Cerebellar nuclear complex (tissue), 1 donor: ENCODE measurements at places on chromosomes 12 and 14.

DNA sequence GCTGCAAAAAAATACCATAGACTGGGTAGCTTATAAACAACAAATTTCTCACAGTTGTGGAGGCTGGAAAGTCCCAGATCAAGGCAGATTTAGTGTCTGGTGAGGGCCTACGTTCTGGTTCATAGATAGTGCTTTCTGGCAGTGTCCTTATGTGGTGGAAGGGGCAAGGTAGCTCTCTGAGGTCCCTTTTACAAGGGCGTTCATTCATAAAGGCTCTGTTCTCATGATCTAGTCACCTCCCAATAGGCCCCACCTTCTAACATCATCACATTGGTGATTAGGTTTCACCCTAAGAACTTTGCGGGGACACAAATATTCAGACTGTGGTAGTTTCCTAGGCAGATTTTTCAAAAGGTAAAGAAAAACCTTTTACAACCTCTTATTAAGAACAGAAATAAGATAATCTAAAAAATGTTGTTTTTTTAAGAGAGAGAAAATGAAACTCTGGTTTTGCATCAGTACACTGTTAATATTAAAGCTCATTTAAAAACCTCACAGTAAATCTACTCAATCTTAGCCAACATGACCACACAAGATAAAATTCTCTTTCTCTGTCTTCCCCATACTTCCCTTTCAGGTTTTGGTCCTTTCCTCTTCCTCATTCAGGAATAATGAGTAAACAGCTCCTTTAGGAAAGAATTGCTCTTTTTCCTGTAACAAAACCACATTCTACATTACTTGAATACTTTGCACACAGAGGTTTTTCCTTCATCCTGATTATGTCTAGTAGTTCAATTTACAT lies 117.5 kb downstream of the UNC79 start:
- DNase-seq, result no peak

- DNase-seq, result no peak
Measured at GRCh38 chr14:69667938-69668335, 56.5 kb downstream of the SUSD6 start.

DNA sequence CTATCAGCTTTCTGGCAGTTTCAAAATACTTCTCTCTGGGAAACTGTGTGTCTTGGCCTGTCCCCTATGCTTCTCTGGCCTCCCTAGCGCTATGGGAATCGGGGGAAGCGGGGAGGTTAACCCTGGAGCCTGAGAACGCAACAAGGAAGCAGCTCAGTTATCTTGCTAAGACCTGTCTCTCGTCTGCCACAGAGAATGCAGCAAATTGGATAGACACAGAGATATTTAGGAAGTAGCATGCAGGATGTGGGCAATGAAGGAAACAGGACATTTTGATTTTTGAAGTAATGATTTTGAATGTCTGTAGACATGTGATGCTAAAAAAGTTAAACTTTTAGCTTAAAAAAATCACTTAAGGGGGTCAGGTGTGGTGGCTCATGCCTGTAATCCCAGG lies 6.6 kb upstream of the CALCOCO1 start:
- DNase-seq, result no peak

DNA sequence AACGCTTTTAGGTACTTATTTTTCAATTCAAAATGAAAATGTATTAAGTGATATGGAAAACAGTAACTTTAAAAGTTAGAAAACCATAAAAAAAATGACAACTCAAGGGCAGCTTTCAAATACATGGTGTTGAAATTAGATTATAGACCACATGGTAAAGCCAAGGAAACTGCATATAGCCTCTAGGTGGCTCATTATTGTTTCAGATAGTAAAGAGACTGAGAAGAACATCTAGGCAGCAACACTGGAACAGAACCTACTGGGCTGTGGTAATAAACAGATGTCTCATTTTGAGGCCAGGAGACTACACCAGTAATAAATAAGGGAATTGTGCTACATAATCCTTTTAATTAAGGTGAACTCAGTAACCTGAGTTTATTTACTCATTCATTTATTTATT lies 13.0 kb downstream of the FBXO33 start:
- DNase-seq, result no peak

DNA sequence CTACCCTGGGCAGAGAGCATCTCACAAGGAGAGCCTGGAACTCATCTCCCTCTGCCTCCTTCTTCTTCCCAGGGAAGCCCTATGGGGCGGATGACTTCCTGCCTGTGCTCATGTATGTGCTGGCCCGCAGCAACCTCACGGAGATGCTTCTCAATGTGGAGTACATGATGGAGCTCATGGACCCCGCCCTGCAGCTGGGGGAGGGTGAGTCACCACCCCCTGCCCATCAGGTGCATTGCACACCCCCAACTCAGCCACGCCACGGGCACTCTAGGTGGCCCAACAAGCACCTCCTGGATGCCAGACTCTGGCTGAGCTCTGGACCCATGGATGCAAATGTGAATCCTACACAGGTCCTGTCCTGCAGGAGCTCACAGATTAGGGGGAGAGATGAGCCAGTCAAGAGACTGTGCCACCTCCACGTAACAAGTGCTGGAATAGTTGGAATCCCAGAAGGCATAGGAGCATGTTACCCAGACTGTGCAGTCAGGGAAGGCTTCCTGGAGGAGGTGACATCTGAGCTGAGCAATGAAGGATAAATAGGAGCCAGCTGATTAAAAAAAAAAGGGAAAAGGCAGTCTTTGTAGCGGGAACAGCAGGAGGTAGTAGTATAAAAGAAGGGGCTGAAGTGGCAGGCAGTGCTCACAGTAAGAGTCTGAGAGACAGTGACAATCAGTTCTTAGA lies 71.9 kb downstream of the LGMN start:
- DNase-seq, result no peak

DNA sequence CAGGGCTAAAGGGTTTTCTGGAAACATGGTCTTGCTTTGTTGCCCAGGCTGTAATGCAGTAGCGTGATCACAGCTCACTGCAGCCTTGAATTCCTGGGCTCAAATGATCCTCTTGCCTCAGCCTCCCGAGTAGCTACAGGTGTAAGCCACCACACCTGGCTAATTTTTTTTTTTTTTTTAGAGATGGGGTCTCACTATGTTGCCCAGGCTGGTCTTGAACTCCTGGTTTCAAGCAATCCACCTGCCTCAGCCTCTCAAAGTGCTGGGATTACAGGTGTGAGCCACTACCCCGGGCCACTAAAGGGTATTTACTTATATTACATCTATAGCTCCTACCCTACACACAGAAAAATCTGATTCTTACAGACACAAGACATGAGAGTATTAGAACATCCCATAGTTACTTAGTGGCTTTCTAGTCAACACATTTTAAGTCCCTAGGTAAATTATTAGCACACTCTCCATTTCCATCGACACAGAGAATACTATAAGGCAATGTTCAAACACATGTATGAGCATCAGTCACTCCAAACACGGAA lies 6.2 kb upstream of the DCAF11 start:
- DNase-seq, result no peak

GRCh38 chr12:87815771-87816585 lies 213.2 kb downstream of the C12orf50 start:
- DNase-seq, result no peak

- no peak for DNase-seq
Measured at GRCh38 chr12:52202361-52203078, 10.7 kb upstream of the KRT80 start.

DNA sequence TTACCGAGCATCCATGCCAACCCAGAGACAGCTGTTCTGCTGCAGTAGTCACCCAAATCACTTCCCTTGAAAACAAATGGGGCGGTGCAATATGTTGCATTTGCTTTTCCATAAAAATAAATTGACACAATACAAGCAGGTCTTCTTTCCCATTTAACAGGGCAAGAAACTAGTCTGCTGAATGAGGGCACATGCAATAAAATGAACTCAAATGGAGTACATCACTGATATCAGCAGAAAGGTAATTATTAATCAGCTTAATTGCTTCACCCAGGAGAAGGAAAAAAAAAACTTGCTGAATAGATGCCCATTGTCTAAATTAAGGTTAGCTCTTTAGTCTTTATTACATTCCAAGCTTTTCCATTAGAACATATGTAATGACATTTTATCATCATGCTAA lies 175.1 kb upstream of the GZMB start:
- no peak for DNase-seq

DNA sequence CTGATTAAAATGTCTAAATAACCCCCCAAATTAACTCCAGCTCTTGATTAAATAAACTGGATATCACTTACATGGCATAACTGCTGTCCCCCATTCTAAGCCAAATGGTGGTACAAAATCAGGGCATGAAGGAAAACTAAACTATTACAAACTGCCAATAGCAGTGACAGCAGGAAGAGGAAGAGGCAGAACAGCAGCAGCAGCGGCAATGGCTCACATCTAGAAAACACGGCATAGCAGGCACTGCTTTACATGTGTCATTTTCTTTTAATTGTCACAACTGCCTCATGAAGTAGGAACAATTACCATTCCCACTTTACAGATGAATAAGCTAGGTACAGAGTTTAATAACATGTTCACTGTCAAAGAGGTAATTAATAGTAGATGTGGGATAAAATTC lies 92.0 kb downstream of the EPS8 start:
- no peak for DNase-seq

DNA sequence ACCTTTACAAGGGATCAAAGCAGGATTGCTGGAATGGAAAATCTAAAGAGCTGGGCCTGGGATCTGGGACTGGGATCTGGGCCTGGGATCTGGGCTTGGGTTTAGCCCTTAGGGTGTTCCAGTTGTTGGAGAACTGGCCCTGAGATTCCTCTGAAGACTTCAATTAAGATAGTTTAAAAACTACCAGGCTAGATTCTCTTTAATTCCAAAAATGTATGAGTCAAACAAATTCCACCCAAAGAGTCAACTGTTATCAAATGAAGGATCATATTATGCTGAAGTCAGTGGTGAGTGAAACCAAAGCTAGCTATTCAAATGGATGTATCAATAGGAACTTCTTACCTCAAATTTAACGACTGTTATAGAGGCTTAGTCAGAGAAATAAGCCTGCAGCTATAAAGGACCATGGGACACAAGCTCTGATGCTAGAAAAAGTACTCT lies 40.5 kb downstream of the LIMA1 start:
- DNase-seq, result no peak

- peak; percentile 77 for DNase-seq
Measured at GRCh38 chr12:123064885-123065619, 84.6 kb downstream of the ARL6IP4 start.

DNA sequence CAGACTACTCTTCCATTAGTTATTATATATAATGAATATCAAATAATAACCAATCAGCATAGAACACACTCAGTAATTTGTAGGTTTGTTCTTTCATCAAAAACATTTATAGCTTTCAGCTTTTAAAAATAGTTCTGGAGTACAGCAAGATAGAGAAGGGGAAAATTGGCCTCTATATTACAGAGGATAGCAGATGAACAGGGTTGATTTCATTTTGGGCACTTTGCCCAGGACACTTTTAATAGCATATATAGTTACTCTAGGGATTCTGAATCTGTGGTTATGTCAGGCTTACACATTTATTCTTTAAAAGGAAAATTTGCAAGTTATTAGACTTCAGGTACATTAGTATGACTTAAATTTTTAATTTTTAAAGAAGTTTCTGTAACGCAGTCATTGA lies 52.6 kb downstream of the IFT81 start:
- DNase-seq, result no peak

DNA sequence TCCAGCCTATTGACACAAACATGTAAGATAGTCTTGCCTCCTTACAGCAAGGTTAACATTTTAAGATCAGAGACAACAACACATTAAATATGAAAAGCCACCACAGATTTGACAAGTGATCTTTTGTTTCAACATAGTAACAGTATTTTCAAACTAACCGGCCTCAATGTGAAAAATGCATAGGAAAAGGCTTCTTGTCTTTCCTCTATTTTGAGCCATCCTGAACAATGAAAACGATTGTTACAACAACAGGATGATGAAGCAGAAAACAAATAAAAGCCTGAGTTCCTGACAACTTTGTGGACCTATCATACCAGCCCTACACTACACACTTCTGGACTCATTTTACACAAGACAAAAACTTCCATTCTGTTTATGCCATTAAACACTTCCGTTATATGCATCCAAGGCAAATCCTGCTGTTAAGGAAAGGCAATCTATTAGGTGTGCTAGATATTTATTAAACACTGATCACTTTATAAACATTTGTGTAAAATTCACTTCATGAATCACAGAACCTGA lies 37.3 kb downstream of the BAZ1A start:
- no peak for DNase-seq

- no peak for DNase-seq
Measured at GRCh38 chr12:19947344-19947743, 421.0 kb upstream of the PDE3A start.

DNA sequence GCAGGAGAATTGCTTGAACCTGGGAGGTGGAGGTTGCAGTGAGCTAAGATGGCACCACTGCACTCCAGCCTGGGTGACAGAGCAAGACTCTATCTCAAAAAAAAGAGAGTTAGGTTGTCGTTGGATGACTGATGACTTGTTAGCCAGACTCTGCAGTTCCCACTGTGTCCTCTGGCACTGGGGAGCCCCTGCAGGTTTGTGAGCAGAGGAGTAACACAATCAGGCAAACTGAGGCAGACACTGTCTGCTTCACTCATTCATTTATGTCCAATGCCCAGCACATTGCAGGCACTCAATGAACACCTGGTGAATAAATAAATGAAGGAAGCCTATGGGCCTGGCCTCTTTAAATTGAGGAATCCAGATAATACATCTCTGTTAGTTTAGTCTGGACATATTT lies 41.2 kb upstream of the BCL11B start:
- DNase-seq, result no peak

DNA sequence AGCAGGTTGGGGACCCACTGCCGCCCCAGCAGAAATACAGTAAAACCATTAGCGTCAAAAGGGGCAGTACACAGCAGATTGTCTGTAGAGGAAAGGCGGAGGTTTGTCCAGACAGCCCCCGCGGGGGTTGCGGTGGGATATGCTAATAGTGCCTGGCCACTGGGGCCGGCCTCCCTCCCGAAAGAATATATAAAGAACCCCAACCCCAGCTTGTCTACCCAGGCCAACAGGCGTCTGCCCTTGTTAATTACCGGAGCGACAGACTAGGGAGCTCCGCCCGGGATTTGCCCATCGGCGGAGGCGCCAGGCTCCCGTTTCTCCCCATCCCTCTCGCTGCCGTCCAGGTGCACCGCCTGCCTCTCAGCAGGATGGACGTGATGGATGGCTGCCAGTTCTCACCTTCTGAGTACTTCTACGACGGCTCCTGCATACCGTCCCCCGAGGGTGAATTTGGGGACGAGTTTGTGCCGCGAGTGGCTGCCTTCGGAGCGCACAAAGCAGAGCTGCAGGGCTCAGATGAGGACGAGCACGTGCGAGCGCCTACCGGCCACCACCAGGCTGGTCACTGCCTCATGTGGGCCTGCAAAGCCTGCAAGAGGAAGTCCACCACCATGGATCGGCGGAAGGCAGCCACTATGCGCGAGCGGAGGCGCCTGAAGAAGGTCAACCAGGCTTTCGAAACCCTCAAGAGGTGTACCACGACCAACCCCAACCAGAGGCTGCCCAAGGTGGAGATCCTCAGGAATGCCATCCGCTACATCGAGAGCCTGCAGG lies at the start of gene MYF5:
Gene MYF5 (plus strand): TSS at position 217 of the 774 bp plus-strand sequence. CDS start 152 bp downstream, at position 369.
- no peak for DNase-seq

- DNase-seq, result no peak
Measured at GRCh38 chr12:105204916-105205315, 31.1 kb downstream of the APPL2 start.

DNA sequence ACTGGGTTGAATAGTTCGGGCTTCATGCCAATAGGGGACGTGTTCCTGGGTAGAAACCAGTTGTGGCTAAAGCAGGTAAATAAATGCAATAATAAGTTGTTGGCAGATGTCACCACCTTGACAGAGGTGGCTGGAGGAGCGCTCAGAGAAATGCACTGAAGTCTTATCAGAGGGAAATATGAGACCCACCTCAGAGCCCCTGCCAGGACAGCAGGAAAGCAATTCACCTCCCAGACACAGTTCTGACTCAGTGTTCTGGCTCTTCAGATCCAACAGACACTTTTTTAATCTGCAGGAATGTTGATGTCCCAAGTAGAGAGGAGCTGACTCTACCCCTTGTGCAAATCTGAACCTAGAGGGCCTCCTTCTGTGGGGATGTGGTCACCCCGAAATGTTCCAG lies 687.1 kb upstream of the FBXO33 start:
- no peak for DNase-seq
